Activated T-cell treated with anti-CD3 and anti-CD28 coated beads, Interleukin-2, amount 50 U/mL, for 48 hours (primary cell): ENCODE measurements at places on chromosomes 2 and 18.

DNA sequence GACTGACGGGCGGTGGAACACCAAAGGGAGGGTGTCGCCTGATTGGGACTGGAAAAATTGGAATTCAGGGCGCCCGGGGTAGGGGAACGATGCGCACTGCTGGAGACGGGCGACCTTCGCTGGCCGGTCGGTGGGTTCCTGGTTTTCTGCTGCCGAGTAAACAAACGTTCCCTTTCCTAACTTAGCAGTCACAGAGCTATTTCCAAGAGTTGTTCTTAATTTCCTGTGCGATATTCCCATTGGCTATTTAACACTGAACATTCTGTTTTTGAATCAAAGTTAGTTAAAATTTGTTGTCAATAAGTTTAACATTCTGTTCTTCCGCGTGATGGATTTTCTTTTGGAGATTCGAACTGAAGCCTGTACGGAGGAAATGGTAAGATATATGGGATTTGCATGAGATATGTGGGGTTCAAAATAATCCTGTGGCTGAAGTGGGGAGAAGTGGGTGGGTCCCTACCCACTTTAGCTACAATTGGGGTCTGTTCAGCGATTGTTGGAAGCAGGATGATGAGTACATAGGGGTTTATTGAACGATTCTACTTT, 862 bp downstream of the C18orf54 start:
- DNase-seq: no peak

- DNase-seq: no peak
Measured at GRCh38 chr2:208595386-208596275, 189.0 kb downstream of the PTH2R start.

DNA sequence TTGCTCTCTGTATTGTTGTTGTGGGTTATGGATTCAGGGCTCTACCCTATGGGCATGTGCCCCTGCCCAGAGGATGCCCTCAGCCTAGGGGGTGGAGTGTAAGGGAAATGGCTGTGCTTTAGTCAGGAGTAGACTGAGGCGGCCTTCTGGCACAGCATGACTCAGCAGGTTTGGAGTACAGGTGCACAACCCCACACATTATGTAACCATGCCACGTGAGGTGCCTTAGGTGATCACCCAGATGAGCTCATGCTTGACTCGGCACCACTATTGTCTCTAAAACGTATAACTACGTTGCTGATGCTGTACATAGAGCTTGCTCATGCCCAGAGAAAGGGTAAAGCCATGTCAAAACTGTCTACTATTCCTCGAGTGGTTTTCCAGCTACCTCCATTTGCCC, 48.3 kb upstream of the ZC3H15 start:
- no peak for DNase-seq

DNA sequence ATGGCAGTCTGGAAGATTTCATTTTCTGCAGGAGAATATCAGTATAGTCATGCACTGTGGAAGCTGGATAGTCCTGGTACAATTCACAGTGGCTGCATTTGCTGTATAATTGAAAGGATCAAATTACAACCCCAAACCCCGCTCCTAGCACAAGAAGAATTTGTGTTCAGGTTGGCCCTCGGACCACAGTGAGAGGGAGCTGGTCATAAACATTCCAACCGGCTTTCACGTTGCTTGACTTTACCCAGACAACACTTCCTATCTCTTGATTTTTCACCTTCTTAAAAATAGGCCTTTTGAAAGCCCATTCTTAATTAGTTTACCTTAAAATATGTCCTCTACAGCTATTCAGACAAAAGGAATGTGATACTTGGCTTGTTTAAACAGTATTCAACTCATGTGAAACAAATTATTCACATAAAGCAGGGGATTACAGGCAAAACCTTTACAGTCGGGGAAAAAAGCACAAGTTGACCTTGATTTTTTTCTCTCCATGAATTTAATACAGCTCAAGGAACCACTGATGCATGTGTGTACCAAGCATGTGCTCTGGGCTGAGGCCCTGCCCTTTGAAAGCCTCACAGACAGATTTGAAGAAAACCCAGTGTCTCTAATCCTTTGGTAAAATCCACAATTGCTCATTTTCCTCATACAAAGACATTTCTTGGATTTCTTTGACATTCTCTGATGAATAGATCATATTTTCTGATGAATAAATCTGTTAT, 143.0 kb upstream of the SOX11 start:
- no peak for DNase-seq

- no peak for DNase-seq
Measured at GRCh38 chr2:191688934-191689695, 11.2 kb downstream of the NABP1 start.

DNA sequence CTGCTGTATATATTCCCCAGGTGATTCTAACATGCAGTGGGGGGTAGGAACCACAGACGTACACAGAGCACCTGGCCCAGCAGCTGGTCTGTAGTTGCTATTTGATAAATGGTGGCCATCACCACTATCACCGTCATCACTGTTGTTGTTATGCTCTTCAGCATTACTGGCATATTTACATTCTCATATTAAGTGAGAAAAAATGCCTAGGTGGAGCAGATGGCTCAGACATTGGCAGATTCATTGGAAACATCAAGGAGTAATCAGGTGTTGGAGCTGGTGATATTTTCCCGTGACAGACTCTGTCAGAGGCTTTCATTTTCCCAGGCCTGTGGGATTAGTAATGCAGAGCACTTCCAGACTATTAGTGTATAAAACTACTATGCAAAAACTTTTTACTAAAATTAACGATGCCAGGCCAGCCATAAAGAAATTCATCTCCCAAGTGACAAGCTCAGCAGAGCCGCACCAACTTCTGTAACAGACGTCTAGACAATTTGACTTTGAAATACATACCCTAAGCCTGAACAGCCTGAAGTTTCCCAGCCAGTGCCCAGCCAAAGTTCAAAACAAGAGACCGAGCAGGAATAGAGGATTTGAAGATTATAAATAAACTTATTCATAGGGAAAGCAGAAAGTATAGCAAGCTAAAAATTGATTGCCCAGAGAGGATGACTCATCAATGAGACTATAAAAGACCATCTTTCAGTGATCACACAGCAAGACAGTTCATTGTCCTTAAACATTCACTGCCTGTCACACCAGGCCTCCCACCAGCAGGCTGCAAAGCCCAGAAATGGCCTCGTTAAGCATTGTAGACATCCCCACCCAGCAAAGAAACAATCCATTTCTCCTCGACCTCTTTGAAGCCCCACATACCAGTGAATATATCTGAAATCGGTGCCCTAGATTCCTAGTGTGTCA, 247.4 kb upstream of the CHAC2 start:
- DNase-seq: no peak

GRCh38 chr2:219947575-219947974, 320.1 kb downstream of the SLC4A3 start:
- DNase-seq: no peak

DNA sequence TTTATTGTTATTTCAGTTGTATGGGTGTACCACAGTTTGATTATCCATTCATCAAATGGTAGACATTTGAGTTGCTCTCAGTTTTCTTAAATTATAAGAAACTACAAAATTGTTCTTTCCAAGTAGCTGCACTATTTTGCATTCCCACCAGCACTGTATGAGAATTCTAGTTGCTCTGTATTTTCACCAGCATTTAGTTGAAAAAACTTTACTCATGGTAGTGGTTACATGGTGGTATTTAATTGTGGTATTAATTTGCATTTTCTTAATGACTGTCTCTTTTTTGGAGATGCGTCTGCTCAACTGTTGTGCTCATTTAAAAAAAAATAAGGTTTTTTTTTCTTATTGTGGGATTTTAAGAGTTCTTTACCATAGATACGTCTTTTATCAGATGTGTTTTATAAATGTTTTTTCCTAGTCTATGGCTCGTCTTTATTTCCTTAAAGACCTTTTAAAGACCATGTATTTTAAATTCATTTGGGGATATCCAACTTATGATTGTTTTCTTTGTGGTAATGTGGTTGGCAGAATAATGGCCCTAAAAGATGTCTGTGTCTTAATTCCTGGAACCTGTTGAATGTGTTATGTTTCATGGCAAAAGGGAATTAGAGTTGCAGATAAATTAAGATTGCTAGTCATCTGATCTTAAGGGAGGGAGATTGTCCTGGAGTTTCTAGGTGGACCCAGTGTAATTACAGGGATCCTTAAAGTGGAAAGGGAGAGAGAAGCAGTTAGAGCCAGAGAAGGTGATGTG, 37.4 kb downstream of the UBE2F start:
- no peak for DNase-seq

GRCh38 chr2:191526536-191526935, 151.4 kb upstream of the NABP1 start:
- no peak for DNase-seq

DNA sequence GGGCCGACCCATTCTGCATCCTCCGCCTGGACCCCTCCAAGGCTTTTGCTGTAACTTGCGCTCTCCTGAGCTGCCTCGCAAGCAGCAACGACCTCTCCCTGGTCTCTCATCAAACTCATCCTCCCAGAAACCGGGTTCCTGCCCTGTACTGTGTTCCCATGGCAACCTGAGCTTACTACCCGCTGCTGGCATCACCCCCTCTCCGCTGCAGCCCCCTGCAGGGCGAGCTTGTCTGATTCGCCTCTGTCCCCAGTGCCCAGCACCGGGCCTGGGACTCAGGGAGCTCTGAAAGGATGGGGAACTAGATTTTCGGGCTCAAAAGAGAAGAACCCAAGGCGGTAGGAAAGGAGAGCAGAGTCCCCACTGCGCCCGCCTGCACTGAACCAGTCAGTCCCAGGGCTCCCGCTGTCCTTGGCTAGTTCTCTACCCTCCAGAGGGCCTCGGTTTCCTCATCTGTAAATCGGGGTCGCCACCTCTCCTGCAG, 463 bp downstream of the HS1BP3 start:
- DNase-seq: no peak

DNA sequence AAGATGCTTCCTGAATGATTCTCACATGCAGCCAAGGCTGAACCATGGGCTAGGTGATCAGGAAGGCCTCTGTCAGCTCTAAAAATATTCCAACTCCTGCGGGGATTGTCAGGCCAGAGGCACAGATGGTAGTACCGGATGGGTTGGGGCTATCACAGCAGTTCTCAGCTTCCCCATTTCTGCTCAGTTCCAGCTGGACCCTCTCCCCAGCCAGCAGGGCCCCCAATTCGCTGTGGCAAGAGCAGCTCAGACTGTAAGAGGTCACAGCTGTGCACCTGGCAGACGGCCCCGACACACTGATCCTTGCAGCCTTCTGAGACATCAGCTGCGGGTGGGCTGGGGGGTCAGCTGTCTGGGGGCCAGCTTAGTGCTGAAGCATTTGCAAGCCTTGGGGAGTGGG, 43.6 kb upstream of the TCF7L1 start:
- DNase-seq: no peak

GRCh38 chr2:26668041-26668440, 24.5 kb upstream of the KCNK3 start:
- DNase-seq: no peak

DNA sequence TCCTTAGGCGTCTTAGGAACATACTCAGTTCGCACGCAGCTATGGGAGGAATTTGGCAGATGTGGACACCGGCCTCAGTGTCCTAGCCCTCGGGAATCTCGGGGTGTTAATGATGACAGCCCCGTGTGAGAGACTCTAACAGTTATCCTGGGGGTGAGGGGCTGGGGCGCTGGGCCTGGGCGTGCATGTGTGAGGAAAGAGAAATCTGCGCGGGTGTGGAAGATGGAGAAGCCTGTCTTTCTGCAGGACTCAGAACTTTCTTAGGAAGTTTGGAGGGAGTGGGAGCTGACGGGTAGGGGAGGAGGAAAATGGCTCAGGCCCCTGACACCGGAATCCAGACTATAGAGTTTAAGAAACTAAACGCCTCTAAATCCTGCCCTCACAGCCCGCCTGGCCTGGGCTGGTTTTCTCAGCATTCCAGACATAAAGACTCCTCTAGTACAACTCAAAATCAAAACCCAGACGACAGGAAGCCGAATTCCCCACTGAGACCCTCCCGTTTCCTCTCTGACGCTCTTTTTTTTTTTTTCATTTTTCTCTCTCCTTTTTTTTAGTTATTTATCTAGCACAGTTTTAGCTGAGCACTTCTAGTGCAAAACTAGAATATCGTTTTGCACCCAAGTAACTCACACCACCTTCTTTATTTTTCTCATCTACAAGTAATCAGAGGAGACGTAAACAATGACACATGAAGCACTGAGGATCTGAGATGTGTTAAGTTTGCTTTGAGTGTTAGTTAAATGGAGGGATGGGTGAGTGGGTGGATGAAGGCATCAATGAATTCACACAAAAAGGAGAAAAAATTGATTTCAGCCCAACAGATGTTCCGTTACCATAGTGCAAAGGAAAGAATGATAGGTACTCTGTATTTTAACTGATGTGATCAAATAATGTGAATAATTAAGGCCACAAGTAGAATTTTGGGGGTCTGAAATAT, 1.2 kb upstream of the HAAO start:
- DNase-seq: no peak

DNA sequence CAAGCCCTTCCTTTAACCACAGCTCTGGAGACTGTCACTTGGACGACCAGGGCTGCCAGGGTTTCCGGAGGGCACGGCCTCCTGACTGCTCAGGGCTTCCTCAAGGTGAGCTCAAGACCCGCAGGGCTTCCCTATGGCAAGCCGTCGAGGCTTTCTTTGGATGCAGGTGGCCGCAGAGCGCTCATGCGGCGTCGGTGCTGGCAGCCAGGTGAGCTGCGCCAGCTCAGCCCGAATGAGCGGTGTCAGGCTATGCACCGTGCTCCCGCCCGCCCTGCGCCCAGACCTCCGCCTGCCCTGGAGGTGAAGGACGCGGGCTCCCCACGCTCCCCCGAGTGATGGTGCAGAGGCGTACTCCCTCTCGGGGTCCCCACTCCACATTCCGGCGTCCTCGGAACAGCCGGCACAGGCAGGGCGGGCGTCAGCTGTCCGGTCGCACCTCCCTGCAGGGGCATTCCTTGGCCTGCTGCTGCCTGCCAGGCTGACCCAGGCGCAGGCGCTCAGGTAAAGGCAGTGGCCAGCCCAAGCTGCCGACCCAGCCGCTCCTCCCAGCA, 20.8 kb upstream of the TUBB6 start:
- no peak for DNase-seq

GRCh38 chr2:98455494-98455976, 10.9 kb downstream of the INPP4A start:
- peak; percentile 59 for DNase-seq

DNA sequence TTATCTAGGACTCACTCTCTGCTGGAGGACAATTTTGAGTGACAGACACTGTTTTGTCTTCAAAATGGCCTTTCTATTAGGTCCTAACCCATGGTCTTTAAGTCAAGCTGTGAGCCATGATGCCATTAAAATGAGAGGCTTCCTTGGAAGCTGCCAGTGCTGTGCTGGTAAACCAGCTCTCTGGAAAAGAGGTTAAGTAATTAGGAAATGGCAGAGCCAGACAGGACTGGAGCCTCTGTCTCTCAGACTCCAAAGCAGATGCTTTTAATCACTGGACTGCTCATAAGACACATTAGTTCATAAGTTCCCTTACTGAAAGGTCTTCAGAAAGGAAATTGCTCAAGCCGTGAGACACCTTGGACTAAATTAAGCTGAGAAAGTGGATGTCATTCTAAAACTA, 25.8 kb upstream of the LHCGR start:
- DNase-seq: no peak

DNA sequence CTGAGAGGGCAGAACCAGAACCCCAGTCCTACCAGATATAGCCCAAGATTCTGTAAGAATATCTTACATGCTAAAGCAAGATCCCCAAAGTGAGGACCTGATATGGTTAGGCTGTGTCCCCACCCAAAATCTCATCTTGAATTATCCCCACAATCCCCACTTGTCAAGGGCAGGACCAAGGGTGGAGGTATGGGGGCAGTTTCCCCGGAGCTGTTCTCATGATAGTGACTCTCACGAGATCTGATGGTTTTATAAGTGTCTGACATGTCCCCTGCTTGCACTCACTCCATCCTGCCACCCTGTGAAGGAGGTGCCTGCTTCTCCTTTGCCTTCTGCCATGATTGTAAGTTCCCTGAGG, 19.9 kb downstream of the TTC32 start:
- no peak for DNase-seq
